Urinary bladder (tissue), 4 donors: ENCODE measurements at places on chromosomes 2 and 18. TPM values are rescaled to one million over a fixed set of nuclear protein-coding genes. Genes with fewer than 3 reads are reported as not detected.

GRCh38 chr2:200667413-200667812 lies 81.6 kb downstream of the AOX1 start:
- no peak for DNase-seq

GRCh38 chr18:8283891-8284585 lies 325.2 kb upstream of the RAB12 start:
- DNase-seq, result no peak

DNA sequence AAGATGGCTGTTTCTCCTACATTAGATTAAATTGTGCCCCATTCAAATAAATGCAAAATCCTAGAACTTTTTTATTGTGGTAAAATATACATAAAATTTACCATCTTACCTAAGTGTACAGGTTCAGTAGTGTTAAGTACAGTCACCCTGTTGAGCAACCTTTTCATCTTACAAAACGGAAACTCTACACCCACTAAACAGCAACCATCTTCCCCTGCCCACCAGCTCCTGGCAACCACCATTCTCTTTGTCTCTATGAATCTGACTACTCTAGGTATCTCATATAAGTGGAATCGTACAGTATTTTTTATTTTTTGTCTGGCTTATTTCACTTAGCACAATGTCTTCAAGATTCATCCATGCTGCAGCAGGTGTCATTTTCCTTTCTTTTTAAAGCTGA lies 53.0 kb downstream of the ASXL2 start:
- no peak for DNase-seq

DNA sequence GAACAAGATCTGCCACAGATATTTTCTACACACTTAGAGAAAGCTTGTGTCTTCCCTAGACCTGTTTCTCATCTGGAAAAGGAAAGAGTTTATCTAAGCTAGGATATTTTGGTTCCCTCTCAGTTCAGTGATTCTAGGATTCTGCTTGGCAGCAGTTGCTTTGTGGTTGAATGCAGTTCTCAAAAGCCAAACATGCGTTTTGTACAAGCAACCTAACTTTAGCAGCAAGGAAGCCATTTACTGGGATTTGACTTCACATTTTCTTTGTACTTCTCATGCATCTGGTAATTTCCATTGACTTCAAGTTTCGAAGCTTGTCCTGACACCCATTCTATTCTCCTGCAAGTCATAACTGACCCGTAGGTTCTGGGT lies 33.3 kb downstream of the VSNL1 start:
- DNase-seq, result no peak

GRCh38 chr18:79388043-79388442 lies 7.7 kb upstream of the NFATC1 start:
- DNase-seq, result no peak

DNA sequence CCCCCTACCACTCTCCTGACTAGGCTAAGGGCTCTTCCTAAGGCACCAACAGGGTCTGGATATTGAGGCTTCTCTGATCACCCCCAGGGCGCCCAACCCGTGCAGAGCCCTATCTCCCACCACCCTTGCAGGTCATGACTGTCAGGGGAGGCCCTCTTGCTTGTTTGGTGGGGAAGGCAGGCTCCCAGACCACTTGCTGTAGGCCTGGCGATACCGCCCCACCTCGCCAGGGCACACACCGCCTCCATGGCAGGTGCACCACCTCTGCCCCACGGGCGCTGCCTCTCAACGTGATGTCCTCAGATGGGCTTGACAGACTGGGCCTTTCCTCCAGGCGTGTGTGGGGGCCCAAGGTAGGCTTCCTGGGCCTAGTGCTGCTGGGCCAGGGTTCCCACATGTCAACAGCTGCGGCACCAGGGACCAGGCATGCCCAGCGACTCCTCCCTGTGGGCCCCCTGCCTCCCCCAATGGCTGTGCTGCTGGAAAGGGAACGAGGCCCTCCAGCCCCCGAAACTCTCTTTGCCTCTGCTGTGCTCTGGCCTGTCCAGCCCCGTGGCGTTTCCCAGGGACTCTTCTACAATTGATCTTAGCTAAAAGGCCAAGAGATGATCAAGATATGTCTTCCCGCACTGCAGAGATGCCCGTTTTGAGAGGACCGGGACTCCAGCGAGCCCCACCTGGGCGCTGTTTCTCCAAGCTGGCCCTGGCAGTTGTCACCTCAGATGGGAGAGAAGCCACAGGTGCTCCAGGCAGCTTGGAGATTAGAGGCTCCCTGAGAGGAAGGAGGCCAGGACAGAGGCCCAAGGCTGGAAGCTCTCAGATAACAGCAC lies 7.5 kb downstream of the NPPC start:
- no peak for DNase-seq

DNA sequence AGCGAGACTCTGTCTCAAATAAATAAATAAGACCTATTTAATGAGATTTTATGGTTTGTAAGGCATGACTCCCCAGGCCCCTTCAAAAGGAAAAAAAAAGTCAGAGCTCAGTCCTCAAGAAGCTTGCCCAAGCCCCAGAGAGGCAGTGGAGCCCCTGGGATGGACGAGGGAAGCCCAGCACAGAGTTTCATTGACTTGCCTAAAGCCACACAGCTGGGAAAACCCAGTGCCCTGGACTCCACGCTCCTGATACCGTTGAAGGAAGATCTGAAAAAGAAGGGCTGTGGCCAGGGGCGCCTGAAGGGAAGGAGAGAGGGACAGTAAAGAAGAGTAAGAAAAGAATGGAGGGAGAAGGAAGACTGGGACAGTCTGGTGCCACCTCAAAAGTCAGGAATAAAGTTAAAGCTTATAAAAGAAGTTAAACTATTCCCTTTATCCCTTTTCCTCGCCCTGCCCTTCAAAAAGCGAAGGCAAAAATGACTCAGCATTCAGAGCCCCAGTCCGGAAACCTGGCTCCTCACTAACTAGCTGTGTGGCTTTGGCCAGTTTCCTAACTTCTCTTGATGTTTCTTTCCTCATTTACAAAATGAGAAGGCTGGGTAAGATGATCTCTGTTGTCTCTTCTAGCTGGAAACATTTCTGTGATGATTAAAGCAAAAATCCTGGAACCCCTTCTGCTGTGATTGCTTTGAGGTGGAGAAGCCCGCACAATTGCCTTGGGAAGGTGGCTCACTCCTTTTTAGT lies 46.7 kb downstream of the LYPD1 start:
- no peak for DNase-seq

- no peak for DNase-seq
These were observed 811 bp upstream of the SCG2 start for GRCh38 chr2:223602972-223603371.

DNA sequence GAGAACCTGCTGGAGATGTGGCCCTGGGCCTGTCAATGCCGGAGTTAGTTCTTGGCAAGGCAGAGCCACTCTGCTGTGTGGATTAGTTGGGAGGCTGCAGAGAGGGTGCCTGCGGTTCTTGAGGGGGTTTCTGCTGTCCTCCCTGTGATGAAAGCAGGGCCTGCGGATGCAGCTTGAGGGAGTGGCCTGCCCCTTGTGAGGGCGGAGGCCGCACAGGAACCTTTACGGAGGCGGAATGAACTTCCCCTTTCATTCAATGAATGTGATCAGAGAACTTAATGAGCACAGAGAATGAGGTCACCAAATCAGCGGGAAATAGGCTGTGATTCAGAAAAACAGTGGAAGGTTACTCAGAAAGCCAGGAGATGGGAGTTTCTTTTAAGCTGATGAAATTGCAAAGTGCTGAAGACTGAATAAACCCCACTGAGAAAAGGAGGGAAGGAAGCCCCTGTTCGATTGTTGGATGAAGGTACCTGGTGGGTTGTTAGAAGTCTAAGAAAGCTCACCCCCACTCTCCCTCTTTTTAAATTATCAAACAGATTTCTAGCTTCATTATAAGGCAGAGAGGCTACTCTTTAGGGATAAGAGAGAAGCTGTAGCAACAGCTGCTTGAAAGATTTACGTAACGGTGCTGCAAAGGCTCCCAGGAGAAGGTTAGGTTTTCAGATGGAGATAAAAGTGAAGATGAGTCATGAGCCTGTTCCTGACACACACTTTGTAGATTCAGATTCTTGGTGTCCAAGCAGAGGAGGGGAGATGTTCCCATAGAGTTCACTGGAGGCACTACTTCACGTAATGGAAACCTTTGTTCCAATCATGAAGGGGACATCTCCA lies 47.4 kb downstream of the VWA3B start:
- no peak for DNase-seq

GRCh38 chr2:6855860-6856547 lies 9.7 kb downstream of the CMPK2 start:
- DNase-seq, result no peak

DNA sequence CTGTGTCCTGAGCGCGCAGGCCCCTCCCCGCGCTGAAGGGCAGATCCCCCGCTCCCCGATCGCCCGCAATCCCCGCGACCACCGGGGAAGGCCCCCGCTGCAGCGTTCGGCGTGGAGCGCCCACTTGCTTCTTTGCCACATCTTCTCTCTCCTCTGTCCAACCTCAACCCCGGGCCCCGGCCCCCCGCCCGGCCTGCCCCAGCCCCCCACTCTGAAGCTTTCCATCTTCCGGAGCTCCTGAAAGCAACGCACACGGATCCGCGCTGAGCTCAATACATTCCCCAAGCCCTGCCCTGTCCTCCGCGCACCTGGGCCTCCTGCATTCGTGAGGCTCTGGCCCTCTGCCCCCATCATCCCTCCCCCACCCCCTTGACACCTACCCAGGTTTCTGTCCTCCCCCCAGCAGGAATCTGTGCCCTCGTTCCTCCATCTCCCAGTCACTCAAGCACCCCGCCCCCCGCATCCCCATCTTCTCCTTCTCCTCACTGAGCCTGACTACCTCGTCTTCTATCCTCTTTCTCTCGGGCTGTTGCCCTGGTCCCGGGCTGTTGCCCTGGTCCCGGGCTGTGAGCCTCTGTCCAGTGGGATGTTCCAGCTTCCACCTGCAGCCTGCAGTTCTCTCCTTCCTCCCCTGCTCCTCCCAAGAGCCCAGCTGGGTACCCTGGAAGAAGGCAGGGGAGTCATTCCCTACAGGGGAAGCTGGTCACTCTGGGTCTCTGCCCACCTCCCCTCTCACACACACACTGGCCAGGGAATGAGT lies 7.8 kb downstream of the SPEG start:
- DNase-seq, result no peak

DNA sequence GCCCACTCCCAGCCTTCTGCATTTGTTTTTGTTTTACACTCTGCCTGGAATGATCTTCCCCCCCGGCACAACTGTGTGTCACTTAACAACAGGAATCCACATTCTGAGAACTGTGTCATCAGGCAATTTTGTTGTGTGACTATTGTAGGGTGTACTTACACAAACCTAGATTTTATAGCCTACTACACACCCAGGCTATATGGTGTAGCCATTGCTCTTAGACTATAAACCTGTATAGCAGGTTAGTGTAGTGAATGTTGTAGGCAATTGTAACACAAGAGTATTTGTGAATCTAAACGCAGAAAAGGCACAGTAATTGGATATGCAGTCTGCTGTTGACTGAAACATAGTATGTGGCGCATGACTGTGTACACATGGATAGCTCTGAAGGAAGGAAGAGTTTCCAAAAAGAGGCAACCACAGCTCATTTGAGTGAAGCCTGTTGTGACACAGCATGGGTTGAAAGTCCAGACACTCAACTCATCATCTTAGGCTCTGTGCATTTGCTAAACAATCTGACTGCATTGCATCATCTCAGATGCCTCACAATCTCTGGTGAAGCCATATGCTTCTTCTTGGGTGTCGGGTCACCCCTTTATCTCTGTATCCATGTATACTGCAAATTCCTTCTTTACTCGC lies 506.6 kb upstream of the SPHKAP start:
- DNase-seq, result no peak

DNA sequence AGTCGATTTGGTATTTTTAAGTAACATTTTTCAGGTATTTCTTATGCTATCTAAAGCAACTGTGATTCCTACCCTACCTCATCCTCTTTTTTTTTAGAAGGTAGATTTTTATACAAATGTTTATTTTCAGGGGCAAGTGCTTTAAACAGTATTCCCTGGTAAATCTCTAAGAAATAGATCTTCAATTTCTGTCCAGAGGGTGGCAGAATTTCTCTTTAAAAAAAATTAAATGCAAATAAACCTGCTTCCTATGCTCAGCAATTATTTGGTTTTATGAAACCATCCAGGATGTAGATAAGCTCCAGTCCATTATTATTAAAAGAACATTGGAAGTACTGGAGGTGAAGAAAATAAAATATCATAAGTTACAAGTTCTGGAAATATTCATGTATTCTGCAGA lies 191.9 kb downstream of the MYO3B start:
- DNase-seq, result no peak

The IMMT gene
- polyA plus RNA-seq, result 62.6 TPM

The ZCCHC2 gene
- 10.8 TPM for polyA plus RNA-seq

The ELOA2 gene
- polyA plus RNA-seq, result not detected

The TAF4B gene
- polyA plus RNA-seq, result 3.5 TPM

The PMAIP1 gene
- polyA plus RNA-seq, result 1.1 TPM

The CWC22 gene
- polyA plus RNA-seq, result 14.1 TPM

The APCDD1 gene
- 200 TPM for polyA plus RNA-seq

The ANKRD30B gene
- not detected for polyA plus RNA-seq

The CNGA3 gene
- 0.15 TPM for polyA plus RNA-seq
